Activated naive CD4-positive, alpha-beta T cell treated with anti-CD3 and anti-CD28 coated beads, Interleukin-2, amount 50 U/mL, for 16 hours (primary cell): ENCODE measurements at places on chromosomes 16 and 17.

DNA sequence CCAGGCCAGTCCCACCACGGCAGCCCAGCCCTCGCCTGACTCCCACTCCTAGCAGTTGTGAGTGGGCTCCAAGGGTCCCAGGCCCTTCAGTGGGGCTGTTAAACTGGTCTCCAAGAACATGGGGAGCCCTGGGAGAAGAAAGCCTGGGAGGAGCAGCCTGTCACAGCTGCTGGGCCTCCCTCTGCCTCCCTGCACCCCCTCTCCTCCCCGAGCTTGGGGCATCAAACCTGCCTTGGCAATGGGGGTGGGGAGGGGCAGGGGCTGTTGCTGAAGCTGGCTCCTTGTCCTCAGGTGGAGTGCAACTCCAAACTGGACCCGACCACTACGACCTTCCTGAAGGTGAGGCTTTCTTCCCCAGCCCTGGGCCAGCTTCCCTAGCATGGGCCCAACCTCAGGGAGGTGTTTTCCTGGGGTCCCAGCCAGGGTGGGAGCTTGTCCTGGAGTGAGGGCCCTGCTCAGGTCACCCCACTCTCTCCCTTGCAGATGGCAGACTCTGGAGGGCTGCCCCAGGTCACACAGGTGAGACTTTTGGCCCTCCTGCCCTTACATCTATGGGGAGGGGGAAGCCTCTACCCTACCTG is 6.6 kb upstream of the SETD6 start:
- no peak for DNase-seq

DNA sequence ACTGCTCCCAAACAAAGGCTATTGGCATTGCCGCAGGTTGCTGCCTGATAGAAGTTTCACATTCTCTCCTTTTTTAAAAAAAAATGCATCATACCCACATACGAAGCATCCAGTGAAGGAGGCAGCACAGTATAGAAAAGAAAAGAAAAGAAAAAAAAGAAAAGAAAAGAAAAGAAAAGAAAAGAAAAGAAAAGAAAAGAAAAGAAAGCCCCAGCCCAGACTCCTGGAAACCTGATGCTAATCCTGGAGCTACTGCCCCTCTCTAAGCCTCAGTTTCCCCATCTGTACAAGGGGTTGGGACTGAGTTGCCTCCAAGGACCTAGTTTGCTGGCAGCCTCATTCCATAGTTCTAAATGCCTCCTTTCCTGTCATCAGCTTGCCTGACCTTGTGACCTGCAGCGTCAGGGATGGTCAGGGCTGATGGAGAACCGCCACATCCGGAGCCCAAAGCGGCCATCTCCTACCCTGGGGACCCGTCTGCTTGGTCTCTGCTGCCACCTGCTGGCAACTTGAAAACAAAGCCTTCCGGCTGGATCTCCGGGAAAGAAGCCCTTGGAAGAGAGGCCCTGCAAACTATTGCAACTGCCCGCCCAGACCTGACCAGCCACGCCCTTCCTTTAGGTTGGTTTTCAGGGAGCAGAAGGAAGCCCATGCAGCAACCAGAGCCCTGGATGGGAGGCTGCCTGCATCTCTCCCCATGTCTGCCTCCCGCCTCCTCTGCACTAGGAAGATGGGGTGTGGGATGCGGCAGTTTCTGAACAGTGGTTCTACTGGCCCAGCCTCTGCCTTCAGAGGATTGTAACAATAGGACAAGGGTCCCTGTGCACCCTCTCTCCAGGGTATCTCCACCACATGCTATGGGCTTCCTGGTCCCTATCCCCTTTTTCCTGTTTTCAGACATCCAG is 13.0 kb downstream of the AIPL1 start:
- peak; percentile 72 for DNase-seq

DNA sequence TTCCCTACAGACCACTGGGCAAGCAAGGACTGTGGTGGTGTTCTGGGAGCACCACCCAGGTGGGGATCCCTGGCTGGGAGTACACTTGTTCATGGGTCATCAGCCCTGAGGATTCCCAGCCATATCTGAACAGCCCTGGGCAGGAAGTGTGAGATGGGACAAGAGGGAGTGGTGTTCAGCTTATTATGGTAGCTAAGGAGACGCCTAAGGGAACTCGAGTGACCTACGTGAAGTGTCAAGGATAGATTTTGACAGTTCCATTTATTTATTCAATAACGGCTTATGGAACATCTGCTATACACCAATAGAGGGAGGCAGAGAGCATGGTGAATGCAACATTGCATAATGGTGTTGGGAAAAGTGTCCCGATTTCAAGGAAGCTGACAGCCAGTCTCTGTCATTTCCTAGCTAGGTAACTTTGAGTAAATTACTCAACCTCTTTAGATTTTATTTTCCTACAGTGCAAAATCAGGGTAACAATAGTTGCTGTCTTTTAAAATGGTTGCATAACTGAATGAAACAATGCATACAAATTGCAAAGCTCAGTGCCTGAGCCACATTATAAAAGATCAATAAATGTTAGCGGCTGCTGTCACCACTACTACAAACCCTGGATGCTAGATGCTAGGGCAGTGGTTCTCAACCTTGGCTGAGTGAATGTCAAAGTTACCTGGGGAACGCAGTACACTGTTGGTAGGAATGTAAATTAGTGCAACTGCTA is 534.1 kb downstream of the GRIN2A start:
- no peak for DNase-seq

- no peak for DNase-seq
Measured at GRCh38 chr16:5438591-5438990, 341.0 kb upstream of the EEF2KMT start.

DNA sequence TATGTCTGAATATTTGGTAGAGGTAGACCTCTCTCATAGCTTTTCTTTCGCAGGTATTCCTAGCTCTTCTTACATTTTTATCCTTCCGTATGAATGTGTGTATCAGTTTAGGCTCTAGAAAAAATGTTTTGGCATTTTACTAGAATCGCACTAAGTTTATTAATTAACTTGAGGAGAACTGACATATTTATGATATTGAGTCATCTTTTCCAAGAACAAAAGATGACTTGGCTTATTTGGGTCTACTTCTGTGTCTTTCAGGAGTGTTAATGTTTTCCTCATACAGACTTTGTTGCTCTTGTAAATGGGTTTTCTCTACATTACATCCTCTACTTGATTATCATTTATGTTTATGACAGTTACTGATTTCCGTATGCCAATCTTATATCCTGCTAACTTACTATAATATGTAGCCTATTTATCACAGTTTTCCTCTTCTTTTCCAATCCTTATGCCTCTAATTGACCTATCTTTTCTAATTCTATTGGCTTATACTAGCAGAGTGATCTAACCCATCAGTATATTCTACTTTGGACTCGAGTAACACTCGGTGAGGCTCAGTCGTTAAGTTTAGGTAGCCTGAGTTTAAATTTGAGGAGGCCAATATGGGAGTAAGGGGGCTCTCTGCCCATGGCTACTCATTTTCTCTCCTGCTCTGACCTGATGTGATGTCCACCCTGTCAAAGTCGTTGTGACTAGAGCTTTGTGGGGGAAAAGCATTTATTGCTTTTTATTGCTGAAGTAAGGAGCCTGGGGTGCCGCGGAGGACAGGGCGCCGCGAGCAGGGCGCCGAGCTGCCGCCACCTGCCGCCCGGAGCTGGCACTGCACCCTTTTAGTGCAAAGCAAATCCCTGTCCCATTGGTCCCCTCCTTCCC is 20.0 kb downstream of the ST6GALNAC1 start:
- peak; percentile 80 for DNase-seq

DNA sequence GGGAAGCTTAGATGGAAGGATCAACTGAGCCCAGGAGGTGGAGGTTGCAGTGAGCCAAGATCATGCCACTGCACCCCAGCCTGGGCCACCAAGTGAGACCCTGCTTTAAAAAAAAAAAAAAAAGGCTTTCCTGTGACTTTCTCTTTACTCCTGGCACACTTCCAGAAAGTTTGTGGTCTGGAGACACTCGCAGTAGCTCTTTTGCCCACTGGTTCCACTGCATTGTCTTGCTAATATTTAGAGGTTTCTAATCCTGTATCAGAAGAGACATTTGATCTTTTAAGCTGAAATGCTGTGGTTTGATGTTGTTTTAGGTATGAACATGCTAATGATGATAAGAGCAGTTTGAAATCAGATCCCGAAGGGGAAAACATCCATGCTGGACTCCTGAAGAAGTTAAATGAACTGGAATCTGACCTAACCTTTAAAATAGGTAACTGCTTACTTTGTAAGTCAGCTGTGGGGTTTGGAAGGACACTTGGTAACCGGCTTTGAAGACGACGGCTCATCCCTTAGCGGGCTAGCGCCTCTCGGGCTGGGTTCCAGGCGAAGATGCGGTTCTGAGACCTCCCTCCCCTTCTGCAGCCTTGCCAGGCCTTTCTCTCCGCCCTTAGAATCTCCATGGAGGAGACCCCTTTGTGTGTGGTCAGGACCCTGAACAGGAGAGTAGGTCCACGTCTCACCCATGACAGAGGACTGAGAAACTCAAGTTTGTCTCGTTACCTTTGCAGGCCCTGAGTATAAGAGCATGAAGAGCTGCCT is 23.1 kb downstream of the NTAN1 start:
- no peak for DNase-seq

- no peak for DNase-seq
Measured at GRCh38 chr17:32345951-32346600, 3.9 kb upstream of the ZNF207 start.

GRCh38 chr17:69630056-69630635 is 215.6 kb downstream of the MAP2K6 start:
- no peak for DNase-seq

- DNase-seq, result no peak
Measured at GRCh38 chr16:81767987-81768592, 11.0 kb upstream of the PLCG2 start.

DNA sequence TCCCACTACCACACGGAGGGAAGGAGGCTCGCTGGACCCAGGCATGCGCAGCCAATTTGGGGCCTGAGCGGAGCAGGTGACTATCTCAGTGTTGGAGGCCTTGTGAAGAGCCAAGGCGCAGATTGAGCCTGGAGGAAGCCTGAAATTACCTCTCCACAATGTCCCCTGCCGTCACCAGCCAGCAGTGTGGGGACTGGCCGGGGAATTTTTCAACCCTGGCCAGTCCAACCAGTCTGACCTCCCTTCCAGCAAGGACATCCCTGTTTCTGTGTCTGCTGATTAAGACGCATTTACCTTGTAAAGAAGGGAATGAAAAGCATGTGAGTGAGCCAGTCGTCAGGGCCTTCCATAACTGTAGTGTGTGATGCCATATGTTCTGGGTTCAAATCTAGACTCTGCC is 198.1 kb upstream of the IRX3 start:
- DNase-seq, result no peak

DNA sequence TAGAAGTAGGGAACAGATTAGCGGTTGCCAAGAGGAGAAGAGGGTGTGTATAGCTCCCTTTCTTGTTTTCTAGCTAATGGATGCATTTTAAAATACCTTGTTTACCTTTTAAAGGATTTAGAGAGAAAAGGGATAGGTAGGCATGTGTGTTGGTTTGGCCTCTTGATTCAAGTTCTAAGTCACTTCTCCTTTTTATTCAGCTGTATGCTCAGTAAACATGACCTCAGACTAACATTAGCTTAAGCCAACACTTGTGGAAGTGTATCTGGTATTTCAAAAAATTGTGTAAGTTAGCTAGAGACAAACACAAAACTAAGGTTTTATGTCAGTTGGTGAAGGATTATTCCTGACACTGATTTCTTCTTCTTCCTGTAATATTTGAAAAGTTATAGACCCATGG is 204.1 kb upstream of the NOG start:
- no peak for DNase-seq

- DNase-seq, result no peak
Measured at GRCh38 chr16:86541560-86541959, 13.5 kb downstream of the MTHFSD start.

DNA sequence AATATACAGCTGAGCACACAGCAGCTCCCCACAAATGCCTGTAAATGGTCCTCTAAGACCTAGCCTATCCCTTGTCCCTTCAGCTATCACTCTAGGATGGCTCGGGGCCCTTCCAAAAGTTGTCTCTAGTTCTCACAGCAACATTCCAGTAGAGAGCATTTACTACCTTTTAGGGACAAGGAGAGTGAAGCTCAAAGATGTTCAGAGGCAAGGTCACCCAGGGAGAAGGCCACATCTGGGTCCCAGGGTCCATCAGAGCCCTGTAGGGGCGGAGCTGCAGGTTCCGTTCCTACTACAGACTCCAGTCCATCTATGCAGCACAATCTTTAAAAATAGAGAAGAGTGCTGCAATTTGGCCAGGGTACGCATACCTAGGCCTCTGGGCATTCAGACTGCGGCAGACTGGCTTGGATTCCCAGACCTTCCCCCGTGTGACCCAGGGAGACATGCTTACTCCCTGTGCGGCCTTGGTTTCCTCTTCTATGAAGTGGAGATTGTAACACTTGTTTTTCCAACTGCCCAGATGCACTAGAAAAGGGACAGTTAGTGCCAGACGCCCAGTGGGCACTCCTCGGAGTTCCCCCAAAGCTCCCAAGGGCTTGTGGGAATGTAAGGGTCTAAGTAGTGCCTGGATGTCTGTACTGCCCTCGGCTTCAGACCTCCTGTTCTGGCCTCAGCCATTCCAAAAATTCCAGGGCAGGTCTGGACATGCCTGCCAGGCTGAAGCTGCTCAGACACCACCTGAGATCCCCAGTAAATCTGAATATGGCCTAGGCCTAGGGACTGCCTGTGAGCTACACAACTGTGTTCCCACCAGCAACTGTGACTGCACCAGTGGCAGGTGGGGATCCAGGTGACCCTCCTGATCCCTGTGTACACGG is 2.5 kb downstream of the SLC12A4 start:
- no peak for DNase-seq

GRCh38 chr17:2416010-2416734 is 15.3 kb upstream of the MNT start:
- peak; percentile 81 for DNase-seq

GRCh38 chr17:78381601-78382232 is 3.3 kb downstream of the PGS1 start:
- DNase-seq, result peak; percentile 46

DNA sequence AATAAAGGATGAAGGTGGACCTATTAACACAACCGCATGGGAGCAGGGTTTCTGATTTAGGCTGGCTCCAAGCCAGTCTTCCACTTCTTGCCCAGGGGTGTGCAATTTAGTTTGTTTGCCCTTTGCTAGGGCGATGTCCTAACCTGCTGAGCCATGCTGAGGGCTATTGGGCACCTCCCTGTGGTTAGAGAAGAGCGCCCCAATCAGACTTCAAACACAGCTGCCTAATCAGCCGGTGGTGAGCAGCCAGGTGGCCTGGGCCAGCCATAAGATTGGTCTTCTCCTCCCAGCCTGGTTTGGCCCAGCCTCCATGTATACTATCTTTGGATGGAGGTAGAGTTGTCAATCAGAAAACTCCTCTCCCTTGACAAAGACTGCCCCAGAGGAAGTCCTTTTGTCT is 15.7 kb downstream of the TMEM94 start:
- DNase-seq, result no peak
